HepG2 (cell line): ENCODE measurements at places on chromosomes 4 and X. TPM values are rescaled to one million over a fixed set of nuclear protein-coding genes. Genes with fewer than 3 reads are reported as not detected.

- DNase-seq = no peak
Measured at GRCh38 chr4:16659694-16660093, 238.8 kb downstream of the LDB2 start.

DNA sequence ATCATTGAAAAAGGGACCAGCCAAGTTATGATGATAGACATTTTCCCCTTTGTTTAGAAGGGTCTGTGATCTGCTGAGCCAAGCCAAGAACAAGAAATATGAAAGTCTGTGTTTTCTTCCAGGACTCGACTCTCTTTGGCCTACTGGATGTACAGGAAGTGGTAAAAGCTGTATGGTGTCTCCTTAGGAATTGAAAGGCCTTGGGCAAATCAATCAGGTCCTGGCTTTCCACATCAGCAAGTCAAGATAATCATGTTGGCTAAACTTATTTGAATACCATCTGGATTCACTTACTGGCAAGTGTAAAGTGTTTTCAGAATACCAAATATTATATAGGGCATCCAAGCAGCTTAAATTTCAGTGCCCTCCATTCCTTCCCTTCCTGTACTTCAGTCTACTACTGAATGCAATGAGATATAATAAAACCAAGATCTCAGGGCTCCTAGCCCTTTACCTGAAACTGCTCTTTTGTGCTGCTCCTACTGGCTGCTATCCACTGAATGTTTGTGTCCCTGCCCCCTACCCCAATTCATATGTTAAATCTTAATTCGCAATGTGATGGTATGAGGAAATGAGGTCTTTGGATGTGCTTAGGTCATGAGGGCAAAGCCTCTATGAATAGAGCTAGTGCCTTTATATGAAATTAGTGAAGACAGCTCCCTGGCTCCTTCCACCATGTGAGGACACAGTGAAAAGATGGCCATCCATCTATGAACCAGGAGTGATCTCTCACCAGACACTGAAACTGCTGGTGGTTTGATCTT is 578.0 kb downstream of the SPRY1 start:
- no peak for DNase-seq

GRCh38 chr4:80521438-80521837 is 185.9 kb downstream of the CFAP299 start:
- DNase-seq = no peak

GRCh38 chrX:48107717-48108116 is 22.7 kb upstream of the SPACA5B start:
- DNase-seq = no peak

YY2 gene
- total RNA-seq = 0.31 and 0.44 TPM in 2 replicates

- no peak for DNase-seq
Measured at GRCh38 chr4:94454405-94454804, 2.7 kb downstream of the PDLIM5 start.

CNKSR2 gene
- total RNA-seq = not detected in 2 replicates

ITIH6 gene
- not detected in 2 replicates for total RNA-seq

PLP1 gene
- total RNA-seq = 0.20 and 0.27 TPM in 2 replicates

DNA sequence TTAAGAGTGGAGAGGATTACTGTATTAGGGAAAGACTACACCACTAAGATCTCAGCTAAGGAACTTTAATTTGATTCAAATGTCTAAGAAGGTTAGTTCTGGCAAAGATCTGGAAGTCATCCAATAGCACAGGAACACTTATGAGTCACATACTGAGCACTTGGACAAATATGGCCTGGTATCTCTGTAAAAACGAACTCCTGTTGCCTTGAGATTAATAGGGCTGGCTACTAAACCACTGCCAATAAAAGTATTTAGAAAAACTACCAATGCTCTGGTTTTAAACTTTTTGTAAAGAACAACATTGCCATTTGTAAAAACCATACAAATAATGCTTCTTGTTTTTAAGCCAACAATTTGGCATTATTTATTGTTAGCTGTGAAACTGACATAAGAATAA is 70.5 kb downstream of the SEC24D start:
- DNase-seq = no peak

RHOXF2B gene
- not detected in 2 replicates for total RNA-seq

- no peak for DNase-seq
Measured at GRCh38 chr4:55499495-55499894, 47.2 kb downstream of the CLOCK start.

DNA sequence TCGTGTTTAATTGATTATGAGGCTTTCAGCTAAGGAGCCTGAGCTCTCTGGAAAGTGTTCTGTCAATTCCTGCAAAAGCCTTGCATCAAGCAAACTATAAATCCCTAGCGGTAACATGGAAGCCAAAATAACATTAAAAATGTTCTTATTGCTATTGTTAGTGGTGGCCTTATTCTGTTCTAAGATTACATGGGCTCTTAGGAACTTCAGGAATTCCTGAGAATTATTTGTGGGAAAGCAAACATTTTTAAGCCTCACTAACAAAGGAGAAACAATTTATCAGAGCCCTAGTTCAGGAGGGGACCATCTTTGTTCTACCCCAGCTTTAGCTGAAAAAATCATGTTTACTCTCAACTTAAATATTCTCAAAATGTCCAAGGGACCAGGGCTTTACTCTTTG is 119.6 kb downstream of the PAPSS1 start:
- no peak for DNase-seq

GRCh38 chrX:57417827-57418226 is 131.3 kb downstream of the FAAH2 start:
- no peak for DNase-seq

GRCh38 chr4:86522349-86522748 is 71.8 kb upstream of the PTPN13 start:
- DNase-seq = no peak

GRCh38 chr4:102826105-102826889 is 1.1 kb downstream of the UBE2D3 start:
- DNase-seq = no peak

GRCh38 chr4:168863719-168864647 is 146.1 kb downstream of the CBR4 start:
- DNase-seq = no peak

- DNase-seq = no peak
Measured at GRCh38 chr4:7505116-7505900, 70.6 kb upstream of the PSAPL1 start.

DNA sequence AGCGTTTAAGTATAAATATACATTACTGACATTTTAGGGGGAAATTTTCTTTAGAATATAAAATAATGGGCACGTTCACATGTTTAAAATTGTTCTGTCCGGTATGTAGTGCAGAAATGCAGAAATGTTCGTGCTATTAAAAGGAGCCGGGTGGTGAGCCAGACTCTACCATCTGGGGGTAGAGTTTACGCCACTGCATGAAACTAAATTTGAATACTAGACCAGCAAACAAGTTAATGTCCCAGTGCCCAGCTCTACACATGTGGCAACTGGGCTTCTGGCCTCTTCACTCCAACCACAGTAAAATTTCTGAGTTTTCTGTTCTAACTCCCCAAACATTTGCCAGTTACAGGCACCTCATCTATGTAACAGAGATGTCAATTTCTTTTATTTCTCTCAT is 1453.3 kb upstream of the TENM3 start:
- DNase-seq = no peak

VSIG1 gene
- total RNA-seq = not detected in 2 replicates

TEX13C gene
- not detected in 2 replicates for total RNA-seq

DNA sequence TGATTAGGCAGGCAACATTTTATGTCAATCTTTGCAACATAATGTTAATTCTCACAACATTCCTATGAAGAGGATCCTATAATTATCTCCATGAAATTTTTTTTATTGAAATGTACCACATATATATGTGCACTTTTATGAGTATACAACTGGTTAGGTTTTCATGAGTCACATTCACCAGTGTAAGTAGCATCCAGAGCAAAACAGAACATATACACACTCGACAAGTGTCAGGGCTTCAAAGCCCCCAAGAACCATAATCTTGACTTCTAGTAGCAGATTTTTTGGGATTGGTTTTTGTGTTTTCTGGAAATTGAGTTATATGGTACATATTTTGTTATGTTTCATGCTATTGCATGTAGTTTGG is 62.4 kb downstream of the ARHGAP10 start:
- DNase-seq = no peak

- no peak for DNase-seq
Measured at GRCh38 chr4:160795216-160795615, 1368.6 kb downstream of the FSTL5 start.

DNA sequence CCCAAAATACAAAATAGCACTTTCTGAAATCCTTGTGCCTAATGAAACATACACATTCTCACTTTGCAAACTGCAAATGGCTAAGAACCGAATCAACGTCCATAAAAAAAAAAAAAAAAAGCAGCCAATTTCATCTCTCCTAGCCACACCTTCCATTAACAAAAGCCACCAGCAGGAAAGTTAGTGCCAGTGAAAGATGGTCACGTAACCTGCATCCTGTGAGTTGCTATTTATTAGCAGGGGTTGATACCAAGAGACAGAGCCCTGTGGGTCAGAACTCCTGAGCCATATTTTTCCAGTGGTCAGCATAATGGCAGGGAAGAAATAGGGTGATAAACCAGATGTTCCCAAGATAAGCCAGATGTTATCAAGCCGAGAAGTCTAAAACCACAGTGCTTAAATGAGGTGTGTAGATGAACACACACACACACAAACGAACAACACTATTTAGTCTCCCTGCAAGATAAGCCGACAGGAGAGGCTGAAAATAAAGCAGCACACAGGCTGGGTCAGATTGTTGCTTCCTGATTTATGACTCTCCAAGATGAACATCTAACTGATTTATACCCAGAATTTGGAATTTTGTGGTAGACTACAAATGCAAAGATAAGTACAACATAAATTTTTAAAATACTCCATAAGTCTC is 11.5 kb downstream of the PPARGC1A start:
- DNase-seq = no peak

FOXR2 gene
- not detected in 2 replicates for total RNA-seq

DUSP21 gene
- total RNA-seq = not detected in 2 replicates

RBMX2 gene
- 24.4 and 29.2 TPM in 2 replicates for total RNA-seq

DNA sequence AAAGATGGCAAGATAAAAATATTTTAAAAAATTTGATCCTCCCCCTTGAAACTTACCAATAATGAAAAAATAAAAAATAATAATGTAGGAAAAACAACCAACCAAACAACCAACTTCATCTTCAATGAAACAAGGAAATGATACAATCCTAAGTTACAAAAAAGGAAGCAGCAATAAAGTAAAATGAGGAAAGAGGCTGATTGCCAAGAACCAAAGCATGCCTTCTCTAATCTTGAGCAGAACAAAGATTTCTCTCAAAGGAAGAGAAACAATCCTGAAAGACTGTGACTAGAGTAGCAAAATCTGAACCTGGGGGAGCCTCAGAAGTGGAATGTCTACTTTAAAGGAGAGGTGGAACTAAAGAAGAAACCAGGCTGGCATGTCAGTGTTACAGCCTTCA is 10.9 kb upstream of the WDFY3 start:
- DNase-seq = no peak

DNA sequence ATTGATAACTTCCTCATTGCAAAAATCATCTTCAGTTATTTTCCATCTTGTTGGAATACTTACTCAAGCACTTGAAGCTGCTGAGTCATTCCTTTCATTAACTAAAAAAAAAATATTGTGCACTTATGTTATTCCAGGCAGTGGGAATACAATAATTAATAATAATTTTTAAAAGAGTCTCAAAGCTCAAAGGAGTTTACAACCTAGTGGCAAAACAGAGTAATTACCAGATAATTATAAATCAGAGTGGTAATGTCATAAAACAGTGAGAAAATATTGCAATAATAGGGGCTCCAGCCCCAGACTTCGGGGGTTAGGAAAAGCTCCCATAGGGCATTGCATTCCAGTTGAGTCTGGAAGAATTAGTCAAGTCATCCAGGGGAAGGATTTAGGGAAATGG is 79.6 kb downstream of the DDX53 start:
- no peak for DNase-seq

DNA sequence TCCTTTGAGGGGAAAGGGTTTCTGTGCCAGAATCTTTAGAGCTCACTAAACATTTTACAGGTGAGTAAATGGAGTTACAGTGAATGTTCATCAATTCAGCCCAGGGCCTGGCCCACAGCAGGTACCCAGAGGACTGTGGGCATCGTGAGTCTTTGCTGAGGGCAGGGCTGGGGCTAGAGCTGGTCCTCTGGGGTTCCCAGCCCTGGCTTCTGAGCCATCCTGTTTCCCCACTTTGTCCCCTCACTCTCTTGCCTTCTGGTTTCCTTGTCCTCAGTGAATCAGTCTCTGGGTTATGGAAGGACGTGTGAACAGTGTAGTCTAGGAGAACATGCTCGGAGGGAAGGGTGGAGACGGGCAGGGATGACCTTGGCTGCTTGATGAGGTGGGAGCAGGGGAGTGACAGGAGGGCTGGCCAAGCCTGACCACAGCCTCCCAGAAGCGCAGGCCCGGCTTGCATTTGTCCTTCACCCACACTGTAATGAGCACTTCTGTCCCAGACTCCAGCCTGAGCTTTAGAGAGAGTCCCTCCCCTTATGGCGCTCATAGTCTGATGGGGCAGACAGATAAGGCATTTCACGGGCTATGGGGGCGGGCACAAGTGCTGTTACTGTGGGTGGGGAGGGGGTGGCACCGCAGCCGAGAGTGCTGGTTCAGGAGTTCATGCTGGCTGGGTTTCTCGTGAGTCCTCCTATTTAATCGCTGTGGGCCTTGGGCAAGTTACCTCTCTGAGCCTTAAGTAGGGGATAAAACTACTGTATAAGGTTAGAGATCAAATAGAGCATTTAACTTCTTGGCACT is 17.3 kb downstream of the TBC1D14 start:
- peak; percentile 96 for DNase-seq

ADGRA3 gene
- total RNA-seq = 29.6 and 40.8 TPM in 2 replicates

DNA sequence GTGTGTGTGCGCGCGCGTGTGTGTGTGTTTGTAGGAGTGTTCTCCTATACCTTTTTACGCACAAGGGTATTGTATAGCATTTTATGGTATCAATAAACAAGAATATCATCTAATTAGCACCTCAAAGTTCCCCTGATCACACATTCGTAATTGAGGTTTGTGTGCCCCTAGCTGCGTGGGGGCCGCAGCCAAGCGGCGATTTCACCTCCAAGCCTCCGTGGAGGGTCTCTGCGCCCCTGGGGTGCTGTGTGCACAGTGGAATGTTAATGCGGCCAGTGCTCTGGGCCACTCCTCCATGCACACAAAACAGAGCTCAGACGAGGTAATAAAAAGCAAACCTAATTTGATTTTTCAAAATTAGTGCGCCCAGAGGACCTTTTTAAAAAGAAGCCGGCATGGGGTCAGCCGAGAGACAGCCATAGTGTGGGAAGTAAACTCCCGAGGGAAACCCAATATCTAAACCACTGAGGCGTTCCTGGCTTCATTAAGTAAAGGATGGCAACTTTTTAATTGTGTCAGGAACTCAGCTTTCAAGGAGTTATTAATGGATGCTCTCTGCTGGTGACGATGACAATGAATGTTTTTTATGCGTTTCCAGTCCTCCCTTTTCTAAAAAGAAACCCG is 110.6 kb downstream of the SORCS2 start:
- no peak for DNase-seq

KCNIP4 gene
- not detected in 2 replicates for total RNA-seq

- no peak for DNase-seq
Measured at GRCh38 chr4:172584816-172585215, 583.8 kb upstream of the GALNT7 start.

- no peak for DNase-seq
Measured at GRCh38 chrX:153791104-153791852, 2.9 kb downstream of the IDH3G start.

- peak; percentile 53 for DNase-seq
Measured at GRCh38 chr4:73740353-73740778, at the start of gene CXCL8. CXCL8 (plus strand) TSS chr4:73740569; CDS start chr4:73740659, 90 bp downstream.

MAGED4 gene
- total RNA-seq = 13.8 and 35.0 TPM in 2 replicates

GYPB gene
- total RNA-seq = not detected in 2 replicates
